ENCODE measurements at places on chromosomes 7 and 10.
A peak's percentile ranks its signal among the peaks of the same experiment; 100 is the strongest.

DNA sequence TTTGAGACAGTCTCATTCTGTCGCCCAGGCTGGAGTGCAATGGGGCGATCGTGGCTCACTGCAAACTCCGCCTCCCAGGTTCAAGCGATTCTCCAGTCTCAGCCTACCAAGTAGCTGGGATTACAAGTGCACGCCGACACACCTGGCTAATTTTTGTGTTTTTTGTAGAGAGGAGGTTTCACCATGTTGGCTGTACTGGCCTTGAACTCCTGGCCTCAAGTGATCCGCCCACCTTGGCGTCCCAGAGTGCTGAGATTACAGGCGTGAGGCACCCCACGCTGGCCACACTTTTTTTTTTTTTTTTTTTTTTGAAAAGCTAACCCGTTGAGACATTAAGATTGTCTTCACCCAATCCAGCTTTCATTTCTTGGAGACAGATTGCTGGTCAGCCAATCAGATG lies 2.1 kb downstream of the ZNF273 start:
- DNase-seq: no peak

- DNase-seq: peak; percentile 31
These were observed 1.9 kb downstream of the HIPK2 start for GRCh38 chr7:139775829-139776266.

GRCh38 chr10:74474022-74474713 lies 323.1 kb downstream of the ADK start:
- DNase-seq: no peak

DNA sequence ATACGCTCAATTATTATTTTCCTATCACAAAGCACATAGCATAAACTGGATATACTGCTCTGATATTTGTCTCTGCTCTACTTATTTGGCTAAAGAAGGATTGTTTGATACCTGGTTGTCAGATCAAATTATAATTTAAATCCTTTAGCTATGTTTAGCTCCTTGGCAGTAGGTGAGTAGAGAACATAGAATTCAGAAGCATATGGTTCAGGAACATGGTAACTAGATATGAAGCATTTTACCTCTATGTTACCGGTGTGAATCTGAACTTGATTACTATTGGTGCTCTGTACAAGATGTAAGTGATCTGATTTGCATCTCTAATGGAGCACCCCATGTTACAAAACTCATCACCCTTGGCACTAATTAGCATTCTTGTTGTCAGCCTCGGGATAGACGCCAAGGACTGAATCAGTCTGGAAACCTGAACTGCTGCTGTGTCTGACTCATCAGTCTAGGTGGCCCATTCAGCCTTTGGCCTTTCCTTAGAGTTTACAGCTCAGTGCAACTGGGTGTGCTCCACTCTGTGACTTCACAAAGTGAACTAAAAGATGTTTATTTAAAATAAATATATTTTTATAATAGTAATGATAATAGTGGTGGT lies 12.3 kb upstream of the MYPN start:
- DNase-seq: no peak

- DNase-seq: no peak
These were observed 26.1 kb downstream of the NOM1 start for GRCh38 chr7:156975620-156976019.

DNA sequence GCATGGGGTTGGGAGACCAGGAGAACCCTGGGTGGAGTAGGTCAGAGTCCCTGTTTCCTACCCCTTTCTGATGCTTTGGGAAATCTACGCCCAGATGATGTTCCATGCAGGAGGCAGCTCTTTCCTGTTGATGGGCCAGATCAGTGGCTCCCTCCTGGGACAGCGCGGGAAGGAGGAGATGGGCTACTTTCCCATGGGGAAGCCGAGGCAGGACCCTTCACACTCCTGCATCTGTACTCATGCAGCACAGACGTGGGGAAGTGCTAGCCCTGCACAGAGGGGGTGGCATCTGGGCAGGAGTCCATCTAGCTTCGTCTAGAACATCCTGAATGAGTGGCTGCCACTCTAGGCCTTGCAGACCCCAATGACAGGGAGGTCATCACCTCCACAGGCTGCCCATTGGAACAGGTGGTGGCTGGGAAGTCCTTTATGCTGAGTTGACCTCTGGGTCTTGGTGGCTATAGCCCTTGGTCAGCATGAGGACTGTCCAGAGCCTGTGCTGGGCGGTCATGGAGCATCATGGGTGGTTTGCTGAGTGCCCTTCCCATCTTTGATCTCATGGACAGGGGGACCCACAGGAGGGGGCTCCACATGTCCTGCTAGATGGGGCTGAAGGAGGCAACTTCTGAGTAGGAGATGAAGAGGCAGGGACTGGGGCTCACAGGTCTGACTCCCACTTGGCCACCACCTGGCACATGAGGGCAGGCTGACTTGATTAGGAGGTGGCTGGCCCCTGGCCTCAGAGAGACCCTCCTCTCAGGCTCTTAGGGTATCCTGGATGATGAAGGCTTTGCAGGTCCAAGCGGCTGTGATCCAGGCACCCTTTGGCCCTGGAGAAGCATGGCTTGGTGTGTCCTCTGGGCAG lies 24.6 kb downstream of the RAMP3 start:
- no peak for DNase-seq

DNA sequence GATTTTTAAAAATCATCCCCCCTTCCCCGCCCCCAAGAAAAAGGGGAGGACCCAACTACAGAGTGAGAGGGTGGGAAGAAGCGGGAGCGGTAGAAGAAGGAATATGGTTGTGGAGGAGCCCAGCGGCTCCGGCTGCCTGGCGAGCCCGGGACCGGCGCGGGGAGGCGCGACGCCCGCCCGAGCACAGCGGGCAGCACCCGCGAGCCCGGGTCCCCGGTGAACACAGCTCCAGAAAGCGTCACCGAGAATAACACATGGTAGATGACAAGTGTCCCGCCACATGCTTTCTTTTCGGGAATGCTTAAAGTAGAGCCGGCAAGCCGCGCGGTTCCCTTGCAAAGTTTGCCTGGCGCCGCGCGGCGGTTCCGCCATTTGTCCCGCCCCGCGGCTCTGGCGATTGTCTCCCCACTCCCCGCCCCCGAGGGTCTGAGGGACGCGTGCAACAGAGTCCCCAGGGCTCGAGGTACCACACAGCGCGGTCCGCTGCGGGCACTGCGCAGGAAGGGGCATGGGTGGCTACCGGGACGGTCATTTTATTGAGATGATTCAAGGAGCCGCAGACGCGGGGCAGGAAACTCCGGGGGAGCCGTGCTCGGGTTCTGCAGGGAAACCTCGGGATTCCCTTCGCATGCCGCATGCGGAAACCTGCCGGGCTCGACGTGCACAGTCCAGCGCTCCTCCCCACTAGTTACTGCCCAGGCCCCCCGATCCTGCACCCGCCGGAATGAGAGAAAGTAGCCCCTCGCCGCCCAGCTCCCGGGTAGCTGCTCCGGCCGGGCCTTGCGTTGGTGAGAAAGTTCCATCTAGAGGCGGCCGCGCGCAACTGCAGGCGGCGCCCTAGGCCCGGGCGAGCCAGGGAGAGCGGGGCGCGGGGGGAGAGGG lies 781 bp upstream of the GRM8 start:
- no peak for DNase-seq

DNA sequence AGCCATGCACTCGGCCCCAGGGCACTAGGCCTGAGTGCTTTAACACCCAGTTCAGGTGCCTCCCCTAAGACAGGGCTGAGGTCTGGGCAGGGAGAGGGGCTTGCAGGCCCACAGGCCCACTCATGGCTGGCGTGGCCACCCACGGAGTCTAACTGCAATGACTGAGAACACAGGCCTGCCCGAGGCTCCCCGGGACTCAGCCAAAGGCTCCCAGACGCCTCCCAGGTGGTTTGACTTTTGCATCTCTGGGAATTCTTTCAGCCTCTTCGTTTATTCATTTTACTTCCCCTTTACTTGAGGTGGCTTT lies 37.3 kb downstream of the PTPRN2 start:
- DNase-seq: no peak

DNA sequence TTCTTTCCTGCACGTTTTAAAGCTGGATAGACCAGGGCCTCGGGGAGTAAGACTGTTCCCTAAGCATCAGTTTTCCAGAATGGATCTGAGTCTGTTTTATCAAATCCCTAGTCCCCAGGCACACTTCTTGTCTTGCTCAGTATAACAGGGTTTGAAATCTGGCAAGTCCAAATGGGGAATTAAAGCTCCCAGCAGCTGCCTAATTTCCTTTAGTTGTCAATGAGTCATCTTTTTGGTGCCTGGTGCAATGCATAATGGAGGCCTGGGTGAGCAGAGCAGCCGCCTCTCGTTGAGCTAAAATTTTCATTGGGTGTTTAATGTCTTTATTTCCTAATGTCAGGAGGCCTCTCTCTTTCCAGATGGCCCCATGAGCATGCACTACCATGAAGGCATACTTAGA lies 87.9 kb downstream of the STRA8 start:
- DNase-seq: no peak

DNA sequence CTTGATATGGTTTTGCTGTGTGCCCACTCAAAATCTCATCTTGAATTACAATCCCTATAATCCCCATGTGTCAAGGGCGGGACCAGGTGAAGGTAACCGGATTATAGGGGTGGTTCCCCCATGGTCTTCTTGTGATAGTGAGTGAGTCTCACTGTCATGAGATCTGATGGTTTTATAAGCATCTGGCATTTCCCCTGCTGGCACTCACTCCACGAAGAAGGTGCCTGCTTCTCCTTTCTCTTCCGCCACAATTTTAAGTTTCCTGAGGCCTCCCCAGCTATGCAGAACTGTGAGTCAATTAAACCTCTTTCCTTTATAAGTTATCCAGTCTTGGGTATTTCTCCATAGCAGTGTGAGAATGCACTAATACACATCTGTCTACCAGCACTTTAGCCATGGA lies 109.5 kb upstream of the SDK1 start:
- DNase-seq: no peak

- no peak for DNase-seq
These were observed 40.6 kb upstream of the ENO4 start for GRCh38 chr10:116808706-116809105.

DNA sequence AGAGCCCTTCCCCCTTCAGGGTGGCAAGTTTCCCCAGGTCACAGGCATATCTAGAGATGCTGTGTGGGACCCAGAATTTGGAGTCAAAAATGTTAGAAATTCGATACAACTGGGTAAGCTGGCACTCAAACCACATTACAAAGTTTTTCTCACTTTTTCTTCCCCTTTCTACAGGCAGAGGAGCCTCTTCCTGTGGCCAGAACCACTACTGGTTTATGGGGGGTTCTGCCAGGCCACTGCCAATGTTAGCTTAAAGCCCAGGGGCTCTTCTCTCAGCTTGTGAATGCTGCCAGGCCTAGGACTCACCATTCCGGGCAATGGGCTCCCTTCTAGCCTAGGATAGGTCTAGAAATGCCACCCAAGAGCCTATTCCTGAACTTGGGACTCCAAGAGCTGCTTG lies 617.9 kb upstream of the PHF14 start:
- no peak for DNase-seq

DNA sequence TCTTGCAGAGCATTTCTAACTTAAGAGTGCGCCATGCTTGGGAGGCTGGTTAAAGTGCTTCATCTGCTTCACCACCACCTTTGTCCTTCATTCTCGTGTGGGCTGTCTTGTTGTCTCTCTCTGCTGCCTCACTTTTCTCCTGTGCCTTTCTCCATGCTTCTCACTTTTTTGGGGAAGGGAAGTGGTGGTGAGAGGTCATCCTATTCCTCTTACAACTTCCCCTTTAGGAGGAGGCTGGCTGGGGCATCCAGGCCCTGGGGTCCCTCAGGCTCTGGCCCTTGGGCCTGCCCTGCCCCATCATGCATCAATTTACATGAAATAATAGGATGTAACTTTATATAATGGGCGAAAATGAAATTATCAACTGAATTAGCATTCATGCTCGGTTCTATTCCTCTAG lies 39.9 kb upstream of the PIP4K2A start:
- no peak for DNase-seq

DNA sequence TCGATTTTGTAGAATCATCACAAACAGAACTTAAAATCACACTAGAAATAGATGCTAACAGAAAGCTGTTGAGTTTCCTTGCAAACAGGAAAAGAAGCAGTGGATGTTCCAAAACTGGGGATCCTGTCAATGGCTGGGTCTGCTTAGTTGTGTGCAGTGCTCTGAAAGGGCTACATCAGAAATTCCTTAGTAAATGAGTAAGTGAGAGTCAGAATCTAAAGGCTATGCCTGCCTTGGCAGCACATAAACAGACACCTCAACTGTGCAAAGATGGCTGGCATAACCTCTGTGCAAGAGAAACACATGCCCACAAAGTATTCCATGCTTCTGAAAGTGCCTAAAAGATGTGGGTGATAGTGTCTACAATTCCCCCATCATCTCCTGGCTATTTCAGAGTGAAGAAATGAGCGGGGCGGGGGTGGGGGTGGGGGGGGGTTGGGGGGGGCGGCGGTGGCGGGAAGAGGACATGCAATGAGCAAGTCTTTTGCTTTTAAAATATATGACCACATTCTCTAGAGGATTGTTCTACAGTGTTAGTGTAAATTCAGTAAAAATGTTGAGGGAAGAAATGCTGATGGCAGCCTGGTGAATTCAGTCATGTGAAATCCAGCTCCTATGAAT lies 138.1 kb upstream of the LAMB4 start:
- no peak for DNase-seq

DNA sequence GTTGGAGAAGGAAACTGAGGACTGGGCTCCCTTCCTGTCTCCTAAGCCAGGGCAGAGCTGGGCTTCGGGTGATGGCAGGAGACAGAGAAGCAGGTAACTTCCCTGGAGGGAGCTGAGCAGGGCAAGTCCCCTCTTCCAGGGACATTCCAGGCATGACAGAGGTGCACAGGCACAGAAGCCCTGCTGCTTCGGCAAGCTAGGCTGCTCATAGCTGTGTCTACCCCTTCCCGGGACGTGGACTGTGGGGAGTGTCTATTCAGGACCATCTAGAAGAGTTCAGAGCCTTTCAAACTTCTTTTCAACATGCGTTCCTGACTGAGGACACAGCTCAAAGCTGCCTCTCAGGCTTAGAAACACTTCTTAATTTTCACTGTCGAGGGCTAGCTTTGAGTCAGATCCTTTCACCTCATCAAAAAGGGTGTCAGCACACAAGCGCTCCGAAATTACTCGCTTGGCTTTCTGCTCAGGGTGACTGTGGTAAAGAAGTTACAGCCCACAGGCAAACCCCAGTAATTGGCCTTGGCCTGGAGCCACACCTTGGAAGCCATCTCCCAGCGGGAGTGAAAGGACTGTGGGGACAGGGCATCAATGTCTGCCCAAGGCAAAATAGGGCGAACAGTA lies 63.7 kb upstream of the STEAP1B start:
- DNase-seq: no peak

- no peak for DNase-seq
These were observed 3.8 kb downstream of the KMT2E start for GRCh38 chr7:105017657-105018365.

GRCh38 chr7:80942261-80943041 lies 23.6 kb upstream of the SEMA3C start:
- DNase-seq: no peak

DNA sequence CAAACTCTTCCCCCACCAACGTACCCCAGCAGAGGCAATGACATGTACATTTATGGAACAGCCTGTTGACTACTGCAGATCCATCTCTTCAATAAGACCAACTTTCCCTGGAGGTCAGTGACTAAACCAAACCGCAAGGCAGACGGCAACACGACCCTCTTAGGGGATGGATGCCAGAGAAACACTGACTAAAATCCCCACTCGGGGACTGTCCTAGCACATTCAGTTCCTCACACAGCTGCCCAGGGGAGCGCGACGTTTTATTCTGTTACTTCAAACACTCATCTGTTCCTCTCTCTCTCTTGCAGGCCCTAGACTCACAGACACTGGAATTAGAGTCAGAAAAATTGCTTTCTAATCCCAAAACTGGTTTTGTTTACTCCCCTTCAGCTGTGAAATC lies 146.5 kb upstream of the PRSS1 start:
- no peak for DNase-seq

GRCh38 chr10:73296946-73297345 lies 44.5 kb upstream of the MRPS16 start:
- DNase-seq: no peak

Data from SIG-M5 (cell line).